HCEC 1CT (cell line): ENCODE measurements at places on chromosomes 7 and 10.

GRCh38 chr10:132678436-132679216, 107.3 kb downstream of the NKX6-2 start:
- no peak for DNase-seq

DNA sequence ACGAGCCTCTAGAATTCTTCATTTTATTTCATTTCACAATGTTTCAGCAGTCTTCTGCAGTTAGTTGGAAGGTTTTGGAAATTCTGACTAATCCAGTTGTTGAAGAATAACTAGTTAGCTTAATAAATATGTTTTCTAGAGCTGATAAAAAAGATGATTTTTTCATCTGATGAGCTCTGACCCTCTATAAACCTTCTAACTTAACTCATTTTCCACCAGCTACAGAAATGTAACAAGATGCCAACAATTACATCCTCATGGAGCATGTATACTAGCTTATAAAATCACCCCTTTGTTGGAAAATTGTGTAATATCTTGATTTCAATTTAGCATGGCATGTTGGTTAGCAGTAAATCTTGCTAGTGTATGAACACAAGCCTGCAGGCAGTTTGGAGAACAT, 33.1 kb downstream of the KAT6B start:
- DNase-seq = no peak

DNA sequence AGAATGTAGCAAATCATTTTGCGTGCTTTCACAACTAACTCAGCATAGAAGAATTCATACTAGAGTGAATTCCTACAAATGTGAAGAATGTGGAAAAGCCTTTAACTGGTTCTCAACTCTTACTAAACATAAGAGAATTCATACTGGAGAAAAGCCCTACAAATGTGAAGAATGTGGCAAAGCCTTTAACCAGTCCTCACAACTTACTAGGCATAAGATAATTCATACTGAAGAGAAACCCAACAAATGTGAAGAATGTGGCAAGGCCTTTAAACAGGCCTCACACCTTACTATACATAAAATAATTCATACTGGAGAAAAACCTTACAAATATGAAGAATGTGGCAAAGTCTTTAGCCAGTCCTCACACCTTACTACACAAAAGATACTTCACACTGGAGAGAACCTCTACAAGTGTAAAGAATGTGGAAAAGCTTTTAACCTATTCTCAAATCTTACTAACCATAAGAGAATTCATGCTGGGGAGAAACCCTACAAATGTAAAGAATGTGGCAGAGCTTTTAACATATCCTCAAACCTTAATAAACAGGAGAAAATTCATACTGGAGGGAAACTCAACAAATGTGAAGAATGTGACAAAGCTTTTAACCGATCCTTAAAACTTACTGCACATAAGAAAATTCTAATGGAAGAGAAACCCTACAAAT, 40.8 kb downstream of the ZNF107 start:
- no peak for DNase-seq

DNA sequence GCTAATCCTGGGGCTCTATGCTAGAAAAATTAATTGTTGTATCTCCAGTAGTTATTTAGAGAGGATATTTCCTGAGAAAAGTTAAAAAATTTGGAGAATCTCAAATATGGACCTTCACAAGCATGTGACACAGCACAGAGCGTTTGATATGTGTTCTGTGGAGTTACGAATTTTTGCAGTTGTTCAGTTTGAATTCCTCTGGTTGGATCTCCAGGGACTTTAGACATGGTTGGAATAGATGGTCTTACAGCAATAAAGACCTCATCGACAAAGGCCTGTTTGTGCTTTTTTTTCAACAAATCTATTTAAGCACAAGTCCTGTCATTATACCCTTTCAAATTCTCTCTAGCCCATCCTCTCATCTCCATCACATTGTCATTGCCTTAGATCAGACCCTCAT, 138.0 kb downstream of the TES start:
- no peak for DNase-seq

DNA sequence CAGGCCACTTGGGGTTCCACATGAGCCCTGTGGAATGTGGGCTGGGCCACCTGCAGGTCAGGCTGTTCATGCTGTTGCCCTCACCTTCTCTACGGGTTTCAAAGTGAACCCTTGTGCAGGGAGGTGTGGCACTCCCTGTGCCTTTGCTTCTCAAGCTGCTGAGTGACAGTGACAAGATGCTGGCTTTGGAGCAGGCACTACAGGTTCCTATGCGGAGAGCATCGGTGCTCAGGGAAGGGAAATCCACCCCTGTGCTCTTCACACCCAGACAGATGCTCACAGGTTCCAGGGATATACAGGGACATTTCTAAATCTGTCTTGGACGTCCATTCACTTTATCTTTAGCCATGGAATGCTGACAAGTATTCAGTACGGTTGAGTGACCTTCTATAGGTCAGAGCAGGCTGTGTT, 1005.0 kb downstream of the LRMDA start:
- no peak for DNase-seq

- no peak for DNase-seq
Observed at GRCh38 chr7:45501791-45502190, 72.4 kb upstream of the ADCY1 start.

GRCh38 chr7:23247603-23248335, 1.2 kb downstream of the GPNMB start:
- DNase-seq = no peak

DNA sequence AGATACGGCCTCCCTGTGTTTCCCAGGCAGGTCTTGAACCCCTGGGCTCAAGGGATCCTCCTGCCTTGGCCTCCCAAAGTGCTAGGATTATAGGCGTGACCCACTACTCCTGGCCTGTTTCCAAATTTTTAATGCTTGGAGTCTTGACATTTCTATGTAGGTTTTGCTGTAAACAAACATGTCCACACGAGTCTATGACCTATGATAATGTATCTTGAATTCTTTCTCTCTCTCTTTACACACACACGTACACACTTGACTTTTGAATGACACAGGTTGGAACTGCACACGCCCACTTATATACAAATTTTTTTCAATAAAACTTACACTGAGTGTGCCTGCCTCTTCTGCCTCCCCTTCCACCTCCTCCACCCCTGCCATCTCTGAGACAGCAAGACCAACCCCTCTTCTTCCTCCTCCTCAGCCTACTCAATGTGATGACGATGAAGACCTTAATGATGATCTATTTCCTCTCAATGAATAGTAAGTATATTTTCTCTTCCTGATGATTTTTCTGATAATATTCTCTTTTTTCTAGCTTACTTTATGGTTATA, 44.1 kb upstream of the LAMB1 start:
- DNase-seq = no peak

DNA sequence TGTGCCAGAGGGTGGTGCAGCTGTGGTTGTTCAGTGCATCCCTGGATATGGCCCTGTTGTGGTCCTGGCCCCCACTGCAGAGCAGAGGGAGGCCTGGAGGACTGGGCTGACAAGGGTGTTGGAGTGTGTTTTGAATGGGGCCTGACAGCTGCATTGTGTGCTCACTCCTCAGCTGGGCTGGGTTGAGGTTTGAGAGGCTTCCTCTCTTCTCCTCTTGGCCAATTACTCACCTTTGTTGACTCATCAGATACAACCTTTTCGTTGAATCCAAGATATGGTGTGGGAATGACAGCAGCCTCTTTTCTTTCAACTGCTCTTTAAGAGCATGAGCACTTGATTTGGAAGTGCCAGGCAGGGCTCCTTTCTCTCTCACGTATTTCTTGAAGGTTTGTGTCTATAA, 228.5 kb upstream of the COBL start:
- no peak for DNase-seq
